ENCODE measurements at places on chromosomes 16 and 17.

- DNase-seq, result no peak
Measured at GRCh38 chr17:72658675-72659074, 433.8 kb downstream of the SLC39A11 start.

- DNase-seq, result no peak
Measured at GRCh38 chr16:73447846-73448245, 399.9 kb upstream of the ZFHX3 start.

- DNase-seq, result peak; percentile 33
Measured at GRCh38 chr16:1920727-1921171, 2.5 kb upstream of the HS3ST6 start.

GRCh38 chr16:58256108-58256507 is 38.7 kb downstream of the PRSS54 start:
- DNase-seq, result no peak

GRCh38 chr17:1561420-1562175 is 994 bp downstream of the PITPNA start:
- DNase-seq, result no peak
